ENCODE measurements at places on chromosomes 3 and 15.

- no peak for DNase-seq
These were observed 36.8 kb upstream of the POLG start for GRCh38 chr15:89371228-89372044.

- no peak for DNase-seq
These were observed 297.2 kb downstream of the FHIT start for GRCh38 chr3:60954048-60954447.

- no peak for DNase-seq
These were observed 91.8 kb upstream of the ALDH1A3 start for GRCh38 chr15:100787567-100788417.

DNA sequence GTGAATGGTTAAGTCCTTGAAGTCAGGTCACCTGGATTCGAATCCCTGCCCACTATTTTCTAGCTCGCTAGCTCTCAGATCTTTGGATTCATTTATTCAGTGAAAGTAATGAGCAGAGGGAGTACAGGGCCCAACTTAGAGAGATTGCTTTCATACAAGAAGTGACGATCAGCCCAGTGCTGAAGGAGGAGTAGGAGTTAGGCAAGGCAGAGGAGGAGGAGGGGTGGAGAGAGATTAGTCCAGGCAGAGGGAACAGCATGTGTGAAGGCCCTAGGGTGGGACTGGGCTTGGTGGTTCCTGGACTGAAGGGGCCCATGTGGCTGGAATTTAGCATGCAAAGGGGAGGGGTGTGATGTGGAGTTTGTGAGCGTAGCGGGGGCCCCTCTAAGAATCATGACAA lies 3.8 kb upstream of the CHRNA5 start:
- no peak for DNase-seq

DNA sequence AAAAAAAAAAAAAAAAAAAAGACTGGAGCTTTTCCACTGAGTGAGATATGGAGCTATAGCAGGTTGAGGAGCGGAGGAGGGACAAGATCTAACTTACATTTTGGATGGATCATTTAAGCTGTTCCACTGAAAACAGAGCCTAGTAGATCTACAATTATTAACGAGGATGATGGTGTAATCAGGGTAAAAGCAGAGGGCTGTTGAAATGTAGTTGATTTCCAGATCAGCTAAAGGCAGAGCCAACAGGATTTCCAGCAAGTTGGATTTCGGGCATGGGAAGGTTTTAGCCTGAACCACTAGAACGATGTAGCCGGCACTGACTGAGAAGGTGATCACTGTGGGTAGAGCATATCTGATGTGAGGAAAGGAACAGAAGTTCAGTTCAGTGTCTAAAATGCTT lies 360.7 kb downstream of the EPHB1 start:
- no peak for DNase-seq

GRCh38 chr3:64684715-64685261 lies 3.0 kb downstream of the ADAMTS9 start:
- no peak for DNase-seq

DNA sequence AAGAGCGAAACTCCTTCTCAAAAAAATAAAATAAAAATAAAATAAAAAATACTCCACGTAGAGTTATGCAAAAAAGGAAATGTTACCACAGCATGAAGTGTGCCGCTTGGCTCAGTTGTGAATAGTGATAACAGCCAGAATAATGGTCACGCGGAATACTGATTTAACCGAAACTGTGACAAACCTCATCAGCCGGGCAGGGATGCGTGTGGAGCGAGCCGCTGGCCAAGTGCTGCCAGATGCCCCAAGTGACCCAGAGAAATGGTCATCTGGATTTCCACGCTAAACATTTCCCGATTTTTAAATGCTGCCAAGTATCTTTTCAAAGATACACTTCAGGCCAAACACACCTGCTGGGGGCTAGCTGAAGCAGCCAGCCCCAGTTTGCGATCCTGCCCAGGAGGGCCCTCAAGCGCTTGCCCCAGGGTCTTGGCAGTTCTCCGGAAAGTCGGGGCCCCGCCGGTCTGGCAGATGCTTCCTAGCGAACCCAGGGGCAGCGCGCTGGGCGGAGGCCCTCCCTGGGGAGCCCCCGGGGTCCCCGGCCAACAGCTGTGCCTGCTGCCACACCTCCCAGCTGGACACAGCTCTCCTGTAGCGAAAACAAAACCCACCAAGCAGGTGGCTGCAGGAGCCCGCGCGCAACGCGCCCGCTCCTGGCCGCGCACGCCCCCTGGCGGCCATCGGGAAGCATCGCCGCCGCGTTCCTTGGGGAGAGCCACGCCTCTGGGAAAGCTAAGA lies 35.1 kb downstream of the CMTM6 start:
- peak; percentile 30 for DNase-seq

DNA sequence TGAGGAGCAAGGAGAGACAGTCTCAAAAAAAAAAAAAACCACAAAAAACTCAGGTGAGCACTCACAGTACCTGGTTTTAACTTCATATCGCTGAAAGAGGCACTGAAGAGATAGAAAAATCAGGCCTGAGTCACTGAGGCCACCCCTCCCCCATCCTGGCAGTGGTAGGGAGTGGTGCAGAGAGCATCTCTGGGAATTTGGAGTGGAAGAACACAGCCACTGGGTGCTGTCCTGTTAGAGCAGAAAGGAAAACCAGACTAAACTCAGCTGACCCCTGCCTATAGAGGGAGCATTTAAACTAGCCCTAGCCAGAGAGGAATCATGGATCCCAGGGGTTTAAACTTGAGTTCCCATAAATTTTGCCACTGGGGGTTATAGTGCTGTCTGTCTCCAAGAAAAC lies 22.2 kb upstream of the DNAJC13 start:
- DNase-seq: no peak

GRCh38 chr3:64031540-64032508 lies 8.5 kb upstream of the PSMD6 start:
- DNase-seq: no peak

DNA sequence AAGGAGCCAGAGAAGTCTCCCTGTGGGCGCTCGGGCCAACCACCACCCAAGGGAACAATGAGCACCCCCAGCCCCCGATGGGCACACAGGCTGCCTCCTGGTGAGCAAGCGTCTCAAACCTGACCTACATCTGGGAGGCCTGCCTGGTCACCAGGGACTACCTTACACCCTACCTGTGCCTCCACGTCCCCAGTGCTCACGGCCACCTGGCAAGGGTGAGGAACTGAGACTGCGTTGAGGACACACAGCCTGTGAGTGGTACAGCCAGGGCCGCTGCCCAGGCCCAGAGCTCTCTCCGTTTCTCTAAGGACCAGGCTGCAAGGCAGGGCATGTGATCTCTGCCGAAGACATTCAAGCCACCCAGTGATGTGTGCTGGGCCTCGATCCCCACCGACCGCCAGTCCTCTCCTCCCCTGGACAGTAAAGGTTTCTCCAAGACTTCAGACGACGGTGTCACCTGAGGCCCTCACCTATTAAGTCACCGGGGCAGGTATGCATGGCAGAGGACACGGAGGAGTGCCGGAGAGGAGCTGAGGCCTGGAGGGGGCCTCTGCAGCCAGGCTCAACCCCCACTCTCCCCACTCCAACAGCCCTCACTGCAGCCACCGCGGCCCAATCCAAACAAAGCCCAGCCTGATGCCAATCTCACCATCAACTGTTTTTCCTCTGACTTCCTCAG lies 2.8 kb downstream of the GOLGA8A start:
- no peak for DNase-seq

- DNase-seq: no peak
These were observed 143.3 kb upstream of the SLC2A2 start for GRCh38 chr3:171169866-171170265.

DNA sequence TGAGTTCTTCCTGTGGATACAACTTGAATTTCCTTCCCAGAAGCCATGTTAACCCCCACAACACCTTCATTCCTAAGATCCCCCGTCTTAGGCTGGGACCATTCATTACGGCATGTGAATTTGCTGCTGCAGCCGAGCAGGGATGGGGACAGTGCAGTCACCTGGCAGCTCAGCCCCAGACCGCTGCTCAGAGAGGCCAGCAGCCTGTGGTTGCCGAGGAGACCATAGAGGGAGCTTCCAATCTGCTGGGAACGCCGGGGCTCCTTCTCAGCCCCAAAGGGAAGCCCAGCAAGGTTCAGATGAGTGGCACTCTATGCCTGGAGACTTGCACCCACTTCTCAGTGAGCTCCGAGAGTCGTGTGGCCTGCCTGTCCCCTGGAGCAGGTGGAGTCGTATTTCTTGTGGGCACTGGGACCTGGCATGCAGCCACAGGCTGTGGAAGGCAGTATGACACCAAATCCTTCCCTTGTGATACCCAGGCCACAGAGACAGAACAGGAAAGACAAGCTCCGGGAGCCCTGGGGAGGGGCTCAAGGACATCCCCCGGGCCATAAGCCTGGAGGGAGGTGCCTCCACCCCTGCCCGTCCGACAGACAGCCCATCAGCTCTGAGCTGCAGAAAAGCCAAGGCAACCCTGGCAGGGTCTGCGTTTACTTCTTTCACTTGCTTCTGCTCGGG lies 167.3 kb downstream of the FAM43A start:
- DNase-seq: no peak

GRCh38 chr15:42089942-42090341 lies 4.4 kb downstream of the PLA2G4D start:
- DNase-seq: no peak

- no peak for DNase-seq
These were observed 337.2 kb downstream of the MAGI1 start for GRCh38 chr3:65701516-65701915.

DNA sequence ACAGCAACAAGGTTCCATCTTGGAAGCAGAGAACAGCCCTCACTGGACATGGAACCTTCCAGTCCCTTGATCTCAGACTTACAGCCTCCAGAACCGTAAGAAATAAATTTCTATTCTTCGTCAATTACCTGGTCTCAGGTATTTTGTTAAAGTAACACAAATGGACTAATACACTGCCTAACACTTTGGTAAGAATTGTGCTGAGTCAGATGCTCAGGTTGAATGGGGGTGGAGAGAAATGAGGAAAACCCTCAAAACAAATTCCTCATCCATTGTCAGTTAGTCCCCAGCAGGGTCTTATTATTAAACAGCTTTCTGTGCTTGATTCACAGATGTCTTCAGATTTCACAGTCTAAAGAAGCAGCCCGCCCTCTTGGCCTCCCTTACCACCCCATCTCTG lies 306.2 kb upstream of the SLCO3A1 start:
- DNase-seq: no peak

GRCh38 chr15:77454265-77454664 lies 33.6 kb downstream of the HMG20A start:
- DNase-seq: no peak

DNA sequence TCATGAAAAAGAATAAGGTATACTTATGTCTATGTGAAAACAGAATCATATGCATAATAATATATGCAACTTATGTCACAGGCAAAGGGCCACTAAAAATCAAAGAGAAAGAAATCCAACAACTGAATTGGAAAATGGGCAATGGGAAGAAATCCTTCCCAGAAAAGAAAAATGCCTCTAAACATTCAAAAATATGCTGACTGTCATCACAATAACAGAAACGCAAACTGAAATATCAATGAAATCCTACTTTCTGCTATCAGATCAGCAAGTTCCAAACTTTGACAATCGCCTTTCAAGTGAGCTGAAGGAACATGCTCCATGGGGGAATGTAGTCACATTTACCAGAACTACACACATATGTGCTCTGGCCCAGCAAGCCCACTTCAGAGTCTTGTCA lies 99.4 kb upstream of the KLF13 start:
- DNase-seq: no peak

DNA sequence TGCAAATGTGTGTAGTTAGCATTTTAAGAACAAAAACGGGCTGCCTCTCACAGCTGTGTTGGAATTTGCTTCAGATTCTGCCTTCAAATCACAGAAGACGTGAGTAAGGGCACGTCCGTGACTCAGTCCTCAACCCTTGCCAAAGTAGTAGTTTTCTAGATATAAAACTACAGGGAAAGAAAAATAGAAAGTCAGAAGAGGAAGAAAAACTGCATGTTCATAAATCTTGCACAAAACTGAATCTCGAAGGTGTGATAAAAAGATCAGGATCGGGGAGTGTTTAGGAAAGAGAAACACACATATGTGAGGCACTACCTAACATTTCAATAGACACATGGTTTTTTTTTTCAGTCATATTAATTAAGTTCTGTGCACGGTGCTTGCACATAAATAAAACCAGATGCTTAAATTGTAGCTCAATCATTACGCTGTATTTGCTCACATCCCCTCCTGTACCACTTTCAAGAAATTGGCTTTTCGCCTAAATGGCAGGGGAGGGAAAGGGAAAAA lies 71.7 kb downstream of the P3H2 start:
- DNase-seq: no peak

DNA sequence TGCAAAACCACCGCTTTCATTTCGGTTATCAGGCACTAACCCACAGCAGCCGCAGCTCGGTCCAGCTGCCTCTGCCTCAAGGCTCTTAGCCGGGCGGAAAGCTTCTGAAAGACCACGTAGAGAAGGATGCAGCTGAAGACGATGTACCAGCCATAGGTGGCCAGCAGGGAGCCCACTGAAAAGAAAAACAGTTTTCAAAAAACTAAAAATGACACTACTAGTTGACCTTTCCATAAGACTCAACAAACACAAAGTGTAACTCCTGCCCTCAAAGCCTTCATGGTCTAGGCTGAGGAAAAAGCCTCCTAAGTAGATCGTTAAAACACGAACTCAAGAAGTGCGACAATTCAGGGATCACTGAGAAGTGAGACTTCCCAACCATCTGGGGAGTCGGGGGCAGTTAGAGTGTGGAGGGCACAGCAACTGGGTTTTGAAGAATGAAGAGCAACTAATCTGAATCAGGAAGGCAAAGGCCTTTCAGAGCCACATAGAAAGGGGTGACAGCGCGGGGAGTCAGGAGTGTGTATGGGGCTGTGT lies 716 bp downstream of the SELENOS start:
- no peak for DNase-seq

DNA sequence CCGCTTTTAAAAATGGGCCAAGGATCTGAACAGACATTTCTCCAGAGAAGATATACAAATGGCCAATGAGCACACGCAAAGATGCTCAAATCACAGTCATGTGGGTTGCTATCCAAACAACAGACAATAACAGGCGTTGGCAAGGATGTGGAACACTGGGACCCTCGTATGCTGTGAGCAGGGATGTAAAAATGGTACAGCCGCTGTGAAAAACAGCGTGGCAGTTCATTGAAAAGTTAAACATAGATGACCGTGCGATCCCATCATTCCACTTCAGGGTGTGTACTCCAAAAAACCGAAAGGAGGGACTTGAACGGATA lies 6.7 kb upstream of the LRRC15 start:
- DNase-seq: no peak

GRCh38 chr3:20147361-20147760 lies 38.6 kb downstream of the SGO1 start:
- DNase-seq: no peak

DNA sequence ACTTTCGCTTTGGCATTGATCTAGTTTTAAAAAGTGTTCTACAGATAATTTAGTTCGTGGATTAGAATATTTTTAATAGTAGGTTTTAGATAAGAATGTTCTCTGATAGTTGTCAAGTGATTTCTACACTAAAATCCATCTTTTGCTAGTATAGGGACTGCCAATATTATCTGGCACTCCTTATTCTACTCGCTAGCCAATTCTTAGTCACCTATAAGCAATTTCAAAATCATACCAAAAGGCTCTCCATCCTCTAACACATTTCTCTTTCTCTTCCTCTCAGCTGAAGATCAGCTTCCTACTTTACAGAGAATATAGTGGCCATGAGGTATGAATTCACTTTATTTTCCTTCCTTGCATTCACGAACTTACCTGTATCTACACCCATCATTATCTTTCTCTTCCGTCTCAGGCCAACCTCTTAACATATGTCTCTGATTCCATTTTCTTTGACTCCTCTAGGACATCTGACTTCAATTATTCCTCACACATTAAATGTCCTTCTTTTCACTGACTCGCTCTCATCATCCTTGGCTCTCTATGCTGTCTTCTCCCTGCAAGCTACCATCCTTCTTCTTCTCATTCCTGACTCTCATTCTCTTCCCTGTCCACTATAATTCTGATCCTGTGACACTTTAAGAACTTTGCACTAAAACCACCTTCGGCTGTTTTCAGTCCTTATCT lies 35.5 kb downstream of the C3orf80 start:
- no peak for DNase-seq
